ENCODE measurements at places on chromosomes 6 and 20. TPM values are rescaled to one million over a fixed set of nuclear protein-coding genes. Genes with fewer than 3 reads are reported as not detected.

DNA sequence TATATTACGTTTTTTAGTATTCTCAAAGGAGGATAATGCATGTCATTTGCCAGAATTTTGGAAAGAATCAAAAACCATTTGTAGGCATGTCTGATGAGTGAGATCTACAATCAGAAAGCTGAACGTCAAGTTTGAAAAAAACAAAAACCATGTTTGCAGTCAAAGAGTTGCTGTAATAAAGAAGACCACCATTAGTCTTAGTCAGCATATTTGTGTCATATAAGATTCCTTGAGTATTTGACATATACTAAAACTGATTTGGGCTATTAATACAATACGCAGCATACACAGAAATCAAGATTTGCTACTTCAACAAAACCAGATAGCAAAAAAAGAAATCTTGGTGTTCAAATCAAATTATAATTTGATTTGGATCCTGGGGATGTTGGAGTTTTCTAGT lies 247.5 kb downstream of the SAMD5 start:
- DNase-seq, result no peak

DNA sequence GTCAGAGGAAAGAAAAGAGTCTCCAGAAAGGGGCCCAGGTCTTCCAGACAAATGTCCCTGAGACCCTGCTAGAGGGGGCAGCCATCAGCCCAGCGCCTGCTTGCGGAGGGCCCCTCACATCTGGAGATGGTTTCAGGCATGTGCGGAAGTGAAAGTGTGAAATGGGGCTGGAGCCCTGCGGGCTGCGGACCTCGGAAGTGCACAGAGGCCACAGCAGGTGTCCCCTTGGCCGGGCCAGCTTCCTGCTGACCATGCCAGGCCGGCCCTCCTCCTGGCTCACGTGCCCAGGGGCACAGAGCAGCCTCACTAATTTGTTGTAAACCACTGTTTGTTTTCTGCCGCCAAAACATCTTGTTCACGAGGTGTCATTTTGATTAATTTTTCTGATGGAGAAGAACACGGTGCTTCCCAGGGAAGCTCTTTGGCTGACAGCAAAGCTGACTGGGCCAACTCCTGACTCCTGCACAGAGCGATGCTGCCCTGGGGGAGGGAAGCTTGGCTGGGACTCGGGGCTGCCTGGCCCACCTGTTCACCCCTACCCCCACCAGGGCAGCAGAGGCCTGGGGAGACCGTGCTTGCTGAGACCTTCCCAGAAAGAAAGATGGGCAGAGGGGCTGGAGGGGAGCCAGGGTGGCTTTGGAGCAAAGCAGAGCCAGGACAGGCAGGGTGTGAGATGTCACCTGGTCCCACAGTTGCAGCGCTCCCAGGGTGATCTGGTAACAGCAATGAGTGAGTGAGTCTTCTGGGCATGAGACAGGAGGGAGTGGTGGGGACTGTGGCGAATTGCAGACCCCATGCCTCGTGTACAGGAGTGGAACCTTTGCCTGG lies 54.2 kb downstream of the BCAS4 start:
- DNase-seq, result no peak

Gene PNPLA1
- total RNA-seq, result not detected

Gene WFDC12
- total RNA-seq, result not detected

GRCh38 chr20:3557237-3557785 lies 86.5 kb downstream of the ATRN start:
- DNase-seq, result no peak

Gene DNAJC5
- 43.1 TPM for total RNA-seq

Gene C20orf202
- total RNA-seq, result 0.12 TPM

Gene C6orf141
- total RNA-seq, result not detected

GRCh38 chr20:16220826-16221225 lies 352.4 kb downstream of the KIF16B start:
- no peak for DNase-seq

Gene PRSS35
- not detected for total RNA-seq

Gene FOXA2
- not detected for total RNA-seq

DNA sequence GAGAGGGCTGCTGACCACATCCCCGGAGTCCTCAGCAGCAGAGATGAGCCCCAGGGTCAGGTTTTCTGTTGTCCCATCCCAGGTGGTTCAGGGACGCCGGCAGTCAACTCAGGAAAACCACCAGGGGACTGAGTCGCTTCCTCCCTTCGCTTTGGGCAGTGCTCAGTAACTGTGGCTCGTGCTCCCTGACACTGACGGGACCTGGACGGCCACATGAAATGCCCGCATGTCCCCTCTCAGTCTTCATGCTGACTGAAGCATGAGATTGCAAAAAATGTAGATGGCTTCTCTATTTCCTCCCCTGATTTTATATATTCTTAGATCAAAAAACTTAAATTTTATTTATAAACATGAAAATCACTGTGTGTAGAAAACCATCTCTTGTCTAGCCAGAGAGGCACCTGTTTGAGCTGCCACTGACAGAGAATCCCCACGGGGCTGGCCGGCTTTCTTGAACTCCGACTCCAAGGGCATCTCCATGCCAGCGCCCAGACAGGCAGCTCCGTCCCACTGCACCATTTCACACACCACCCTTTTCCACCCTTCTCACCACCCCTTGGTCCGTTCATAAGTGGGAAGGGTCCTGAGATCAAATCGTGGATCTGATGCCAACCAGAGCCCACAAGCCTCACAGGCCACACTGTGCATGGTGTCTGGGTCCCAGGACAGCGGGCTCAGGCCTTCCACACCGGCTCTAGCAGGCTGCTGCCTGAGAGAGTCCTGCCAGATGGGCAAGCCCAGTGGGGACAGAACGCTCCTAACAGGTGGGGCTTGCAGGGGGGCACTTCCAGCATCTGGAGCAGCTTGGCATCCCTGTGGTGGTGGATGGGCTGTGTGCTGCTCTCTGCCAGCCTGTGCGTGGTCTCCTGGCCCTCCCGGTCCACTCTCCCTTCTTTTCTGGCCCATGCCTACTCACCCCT lies 98.2 kb downstream of the SMOC2 start:
- DNase-seq, result no peak

DNA sequence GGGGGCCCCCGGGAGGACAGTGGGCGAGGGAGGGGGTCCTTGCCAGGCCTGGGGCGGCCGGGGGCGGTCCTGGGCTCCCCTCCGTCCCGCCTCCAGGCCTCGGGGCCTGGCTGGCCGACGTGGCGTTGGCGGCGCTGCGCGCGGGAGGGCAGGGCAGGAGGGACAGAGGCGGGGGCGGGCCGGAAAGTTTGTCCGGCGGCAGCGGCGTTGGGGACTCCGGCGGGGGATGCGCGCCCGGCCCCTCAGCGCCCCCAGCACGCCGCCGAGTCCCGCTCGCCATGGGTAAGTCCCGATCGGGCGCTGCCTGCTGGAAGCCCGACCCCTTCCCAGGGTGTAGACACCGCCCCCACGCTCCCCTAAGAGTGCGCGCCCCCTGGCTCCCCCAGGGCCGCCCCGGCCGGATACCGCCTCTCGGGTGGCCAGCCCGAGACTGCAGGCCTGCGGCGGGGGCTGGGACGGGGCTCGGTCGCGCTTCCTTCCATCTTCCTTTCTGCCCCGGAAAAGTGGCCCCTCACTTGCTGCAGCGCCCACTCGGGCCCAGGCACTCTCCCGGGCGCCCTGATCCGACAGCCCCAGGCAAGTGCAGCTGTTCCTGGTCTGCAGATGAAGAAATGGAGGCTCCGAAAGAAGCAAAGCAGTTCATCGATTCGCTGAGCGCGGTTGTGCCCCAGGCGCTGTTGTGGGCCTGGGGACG lies at the start of gene SLC2A10:
Gene SLC2A10 (plus strand): TSS at position 191 of the 694 bp plus-strand sequence. CDS start 88 bp downstream, at position 279.
- DNase-seq, result no peak

DNA sequence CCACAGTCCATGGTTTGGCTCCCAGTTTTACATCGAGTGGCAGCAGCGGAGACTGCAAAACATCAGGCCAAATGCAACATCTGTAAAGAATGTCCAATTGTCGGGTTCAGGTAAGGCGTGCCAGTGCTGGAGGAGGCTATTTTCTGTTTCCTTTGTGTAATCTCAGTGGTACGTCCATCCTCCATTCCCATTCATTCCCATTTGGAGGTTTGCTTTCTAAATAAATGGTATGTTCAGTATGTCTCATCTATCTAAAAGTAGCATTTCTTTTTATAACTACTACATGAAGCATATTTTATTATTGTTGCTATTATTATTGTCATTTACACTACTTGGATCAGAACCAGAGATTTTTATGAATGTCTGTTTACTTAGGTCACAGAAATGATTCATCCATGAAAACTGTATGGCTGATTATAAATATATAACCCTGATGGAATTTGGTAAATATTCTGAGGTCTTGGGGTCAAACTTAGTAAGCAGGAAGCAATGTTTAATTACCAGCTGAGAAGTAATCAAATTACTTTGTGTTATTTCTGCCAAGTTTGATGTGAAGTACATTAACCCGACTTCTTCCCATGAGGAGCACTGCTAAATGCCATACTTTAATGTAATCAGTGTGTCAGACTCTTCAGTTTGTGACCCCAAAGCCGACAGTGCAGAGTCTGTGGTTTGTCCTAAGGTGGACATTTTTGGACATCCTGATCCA lies 512.9 kb downstream of the UTRN start:
- no peak for DNase-seq

Gene RNF217
- total RNA-seq, result 1.2 TPM

GRCh38 chr6:132179955-132180354 lies 221.3 kb downstream of the MOXD1 start:
- DNase-seq, result no peak

- DNase-seq, result no peak
Observed at GRCh38 chr6:102679865-102680264, 1286.4 kb downstream of the GRIK2 start.

Data from activated CD4-positive, alpha-beta T cell treated with anti-CD3 and anti-CD28 coated beads, Interleukin-2, amount 10 ng/mL, durations not matched to agents 24 days and 14 days (primary cell).